AG20443 (cell line): ENCODE measurements at places on chromosomes 4 and X.

GRCh38 chr4:118757761-118758251, 72.6 kb downstream of the METTL14 start:
- DNase-seq: no peak

DNA sequence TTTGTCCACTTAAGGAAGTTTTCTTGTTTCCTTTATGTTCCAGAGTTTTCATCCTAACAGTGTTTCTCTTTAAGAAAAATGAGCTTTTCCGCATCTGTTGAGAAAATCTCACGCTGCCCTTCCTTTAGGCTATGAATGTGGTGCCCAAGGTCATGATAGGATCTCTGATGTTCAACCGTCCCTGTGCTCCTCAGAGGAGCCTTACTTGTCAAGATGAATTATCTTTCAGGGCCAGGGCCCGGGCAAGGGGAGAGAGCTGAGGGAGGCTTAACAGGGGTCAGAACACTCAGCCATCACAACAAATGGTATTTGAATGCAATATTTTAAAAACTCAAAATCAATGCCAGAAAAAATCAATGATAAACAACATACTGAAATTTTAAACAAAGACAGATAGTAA, 6.2 kb upstream of the NELFA start:
- no peak for DNase-seq

DNA sequence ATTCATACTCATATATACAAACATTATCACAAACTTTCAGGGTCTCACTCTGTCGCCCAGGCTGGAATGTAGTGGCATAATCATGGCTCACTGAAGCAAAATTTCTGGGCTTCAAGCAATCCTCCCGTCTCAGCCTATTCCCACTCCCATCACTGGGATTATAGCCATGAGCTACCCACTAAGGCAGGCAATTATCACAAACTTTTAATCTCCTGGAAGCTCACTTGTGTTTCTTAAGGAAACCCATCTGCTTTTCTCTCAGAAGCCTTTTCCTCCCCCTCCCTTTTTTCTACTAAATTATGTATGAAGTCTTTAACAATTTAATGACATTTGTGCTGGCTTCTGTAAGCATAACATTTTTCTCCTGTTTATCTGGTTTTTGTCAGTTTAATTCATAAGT, 170.5 kb downstream of the AREG start:
- DNase-seq: no peak

DNA sequence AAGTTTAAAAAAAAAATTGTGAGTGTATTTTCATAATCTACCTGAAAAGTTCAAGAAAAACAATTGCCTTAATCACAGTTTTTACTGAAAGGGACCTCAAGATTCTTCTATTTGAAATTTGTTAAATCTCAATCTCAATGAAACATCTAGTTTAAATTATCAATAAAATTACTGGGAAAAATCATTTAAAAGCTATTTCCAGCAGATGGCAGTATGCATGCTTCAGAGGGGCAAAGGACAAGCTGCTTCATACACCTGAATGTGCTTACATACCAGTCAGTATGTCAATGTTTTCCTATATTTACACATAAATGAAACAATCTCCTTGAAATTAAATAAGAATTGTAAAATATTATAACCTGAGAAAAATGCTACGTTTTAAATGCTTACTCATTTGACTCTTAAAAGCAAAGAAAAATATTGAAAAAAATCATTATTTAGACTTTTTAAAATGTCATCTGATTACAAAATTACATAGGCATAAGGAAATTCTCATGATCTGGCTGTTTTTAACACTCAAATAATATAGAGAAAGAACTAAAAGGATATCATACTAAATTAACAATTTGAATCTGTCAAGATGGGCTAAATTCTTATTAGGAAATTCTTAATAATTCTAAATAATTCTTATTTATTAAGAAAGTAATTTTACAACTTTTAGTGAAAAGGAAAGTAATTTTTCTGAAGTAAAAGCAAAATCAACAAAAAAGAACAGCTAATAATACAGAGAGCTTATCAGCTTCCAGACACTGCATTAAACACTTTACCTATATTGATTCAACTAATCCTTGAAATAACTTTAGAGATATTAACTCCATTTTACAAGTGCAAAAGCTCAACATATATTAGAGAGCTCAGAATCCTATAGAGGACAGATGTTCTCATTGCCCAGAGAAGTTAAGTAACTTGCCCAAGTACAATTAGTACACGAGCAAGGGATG, 242.1 kb downstream of the ADAMTS3 start:
- peak; percentile 40 for DNase-seq

GRCh38 chrX:93660575-93660974, 12.8 kb downstream of the NAP1L3 start:
- no peak for DNase-seq

DNA sequence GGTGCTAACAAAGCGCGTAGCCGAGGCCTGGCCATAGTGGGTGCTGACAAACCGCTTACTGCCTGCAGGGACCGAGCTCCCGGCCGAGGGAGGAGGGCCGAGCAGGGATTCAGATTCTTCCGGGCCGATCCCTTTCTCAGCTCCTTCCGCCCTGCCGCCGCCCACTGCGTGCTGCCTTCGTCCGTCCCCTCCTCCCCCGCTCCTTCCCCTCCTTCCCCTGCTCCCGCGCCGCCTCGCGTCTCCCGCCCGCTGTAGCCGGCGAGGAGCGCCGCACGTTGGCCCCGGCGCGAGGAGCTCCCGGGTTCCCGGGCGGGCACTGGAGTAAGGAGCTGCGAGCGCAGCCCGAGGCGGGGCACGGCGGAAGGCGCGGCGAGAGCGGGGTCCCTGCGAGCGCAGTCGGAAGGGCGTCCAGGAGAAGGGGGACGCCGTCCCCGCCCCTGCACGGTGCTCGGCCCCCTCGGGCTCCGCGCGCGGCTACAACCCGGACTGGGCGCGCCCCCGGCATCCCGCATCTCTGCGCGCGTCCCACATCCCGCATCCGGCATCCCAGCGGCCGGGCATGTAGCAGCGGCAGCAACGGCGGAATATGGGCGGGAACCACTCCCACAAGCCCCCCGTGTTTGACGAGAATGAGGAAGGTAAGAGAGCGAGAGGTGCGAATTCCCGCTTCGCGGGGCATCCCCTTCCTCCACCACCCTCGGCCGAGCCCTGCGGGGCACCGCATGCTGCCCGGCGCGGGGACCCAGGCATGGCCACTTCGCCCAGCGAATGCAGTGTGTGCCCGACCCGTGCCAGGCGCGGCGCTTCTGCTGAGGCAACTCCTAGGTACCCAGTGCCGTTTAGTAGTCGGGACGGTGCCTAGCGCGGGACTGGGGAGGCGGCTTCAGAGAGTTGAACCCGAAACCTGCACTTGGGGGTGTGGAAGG, at the start of gene STK32B:
STK32B (plus strand) TSS at position 203 of the 926 bp plus-strand sequence.
- DNase-seq: peak; percentile 90

DNA sequence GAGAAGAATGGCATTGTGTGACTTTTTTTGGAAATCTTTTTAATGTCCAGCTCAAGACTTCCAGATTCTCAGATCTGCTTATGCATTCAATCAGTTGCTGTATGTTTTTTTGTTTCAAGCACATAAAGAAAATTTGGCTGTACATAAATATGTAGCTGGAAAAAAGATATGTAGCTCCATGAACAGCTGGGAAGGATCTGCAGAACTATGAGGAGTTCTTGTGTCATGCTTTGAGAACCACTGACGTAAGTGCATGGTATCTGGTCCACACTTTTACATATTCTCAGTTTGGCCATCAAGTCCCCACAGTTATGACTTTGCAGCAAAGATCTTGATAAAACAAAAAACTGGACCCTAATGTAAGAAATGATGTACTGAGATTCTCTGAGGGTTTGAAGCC, 165.9 kb downstream of the KIT start:
- no peak for DNase-seq

DNA sequence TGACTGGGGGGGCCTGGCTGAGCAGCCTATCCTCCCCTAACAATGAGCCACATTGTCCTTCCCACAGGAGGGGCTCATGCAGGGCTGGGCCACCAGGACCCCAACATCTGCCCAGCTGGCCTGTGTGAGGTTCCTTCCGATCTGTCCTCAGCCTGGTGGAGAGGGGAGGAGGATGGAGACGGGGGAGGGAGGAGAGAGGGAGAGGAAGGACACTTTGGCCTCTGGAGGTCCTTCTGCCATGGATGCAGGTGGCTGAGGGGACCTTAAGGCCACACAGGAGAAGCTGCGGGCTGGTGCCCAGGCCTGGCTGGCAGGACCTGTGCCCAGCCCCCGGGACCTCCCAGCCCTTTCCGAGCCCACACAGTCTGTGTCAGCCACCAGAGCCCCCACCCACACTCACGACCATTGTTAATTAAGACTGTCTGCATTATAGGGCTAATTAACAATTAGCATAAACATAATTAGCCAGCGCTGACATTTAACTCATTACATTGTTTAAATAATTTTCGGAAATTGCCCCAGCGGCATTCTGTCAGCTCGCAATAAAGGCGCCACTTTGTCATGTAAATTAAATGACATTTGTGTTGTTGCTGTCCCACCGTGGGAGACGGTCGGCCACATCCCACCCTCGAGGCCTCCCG, 53.0 kb upstream of the NKX1-1 start:
- peak; percentile 7 for DNase-seq

GRCh38 chrX:36974911-36975310, 33.3 kb upstream of the FAM47C start:
- DNase-seq: no peak

- no peak for DNase-seq
Measured at GRCh38 chrX:37995428-37995827, 10.9 kb upstream of the SYTL5 start.

- DNase-seq: no peak
Measured at GRCh38 chrX:12327836-12328235, 189.6 kb downstream of the FRMPD4 start.

DNA sequence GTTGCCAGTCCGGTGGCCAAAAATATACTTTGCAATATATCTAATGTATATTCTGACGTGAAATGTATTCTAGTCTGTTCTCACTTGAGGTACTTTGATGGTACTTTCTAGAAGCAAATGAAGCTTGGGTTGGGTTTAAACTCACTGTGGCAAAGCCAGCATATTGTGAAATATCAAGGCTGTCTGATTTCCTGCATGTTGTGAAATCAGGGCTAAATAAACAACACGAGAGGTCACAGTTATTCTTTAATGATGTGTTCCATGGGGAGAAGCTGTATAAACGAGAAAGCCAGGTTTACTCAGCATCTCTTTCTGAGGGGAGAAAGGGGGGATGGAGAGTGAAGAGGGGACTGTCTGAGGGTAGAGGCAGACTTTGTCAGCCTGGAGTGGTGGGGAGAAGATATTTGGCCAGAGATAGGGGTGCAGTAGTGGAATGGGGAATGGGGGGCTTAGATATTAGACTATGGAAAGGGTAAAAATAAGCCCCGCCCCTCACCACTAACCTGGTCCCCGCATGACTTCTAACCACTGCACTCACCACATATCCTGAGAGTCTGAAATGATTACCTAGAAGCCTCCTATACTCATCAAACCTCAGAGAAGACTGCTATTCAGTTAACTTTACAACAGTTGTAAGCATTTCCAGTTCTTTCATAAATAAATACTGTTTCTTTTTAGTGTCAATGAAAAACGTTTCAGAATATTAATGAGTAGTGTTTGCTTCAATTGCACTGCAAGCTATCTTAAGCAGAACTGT, 5.9 kb upstream of the SCARB2 start:
- peak; percentile 68 for DNase-seq

DNA sequence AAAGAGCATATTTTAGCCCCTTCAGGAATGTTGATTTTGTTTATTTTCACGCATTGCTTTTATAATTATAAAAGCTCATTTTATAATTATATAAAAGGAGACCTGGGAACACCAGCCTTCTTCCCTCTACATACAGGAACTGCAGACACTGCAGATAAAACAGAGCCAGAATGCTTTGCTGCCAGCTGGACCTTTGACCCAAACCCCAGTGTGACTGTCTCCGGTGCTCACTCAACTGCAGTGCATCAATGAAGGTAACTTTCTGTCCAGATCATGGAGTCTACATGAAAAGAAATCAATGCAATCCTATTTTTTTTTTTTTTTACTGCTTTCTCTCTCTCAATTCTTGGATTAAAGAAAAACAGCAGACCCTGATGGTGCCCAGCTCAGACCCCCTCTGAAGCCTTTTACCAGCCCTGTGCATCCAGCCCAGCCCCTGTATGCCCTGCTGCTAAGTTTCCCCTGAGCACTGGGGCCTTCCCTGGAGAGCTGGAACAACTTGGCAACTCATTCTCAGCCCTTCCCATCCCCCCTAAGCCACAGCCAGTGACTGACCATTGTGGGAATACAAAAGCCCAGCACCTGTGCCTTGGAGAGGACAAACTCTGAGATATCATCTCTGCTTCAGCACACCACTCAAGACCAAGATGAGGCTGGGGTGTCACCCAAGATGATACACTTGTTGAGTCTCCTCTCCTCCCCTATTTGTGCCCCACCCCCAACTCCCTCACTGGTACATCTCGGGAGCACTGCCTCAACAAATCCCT, 182.1 kb downstream of the EVC2 start:
- DNase-seq: no peak

- no peak for DNase-seq
Measured at GRCh38 chr4:31575504-31575903, 855.3 kb downstream of the PCDH7 start.
